ENCODE measurements at places on chromosomes 16 and 17.

DNA sequence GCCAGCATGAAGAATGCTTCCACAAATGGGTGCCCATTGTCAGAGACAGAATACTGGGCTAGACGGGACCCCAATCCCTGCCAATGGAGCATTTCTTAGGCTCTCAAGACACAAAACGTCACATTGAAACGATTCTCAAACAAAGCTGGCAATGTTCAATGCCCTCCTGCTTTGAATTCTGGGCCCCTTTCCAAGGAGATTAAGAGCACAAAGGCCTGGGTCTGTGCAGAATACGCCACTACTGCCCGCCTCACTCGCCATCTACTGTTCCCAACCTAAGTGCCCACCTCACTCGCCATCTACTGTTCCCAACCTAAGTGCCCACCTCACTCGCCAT lies 9.7 kb downstream of the CFAP20 start:
- DNase-seq = no peak

DNA sequence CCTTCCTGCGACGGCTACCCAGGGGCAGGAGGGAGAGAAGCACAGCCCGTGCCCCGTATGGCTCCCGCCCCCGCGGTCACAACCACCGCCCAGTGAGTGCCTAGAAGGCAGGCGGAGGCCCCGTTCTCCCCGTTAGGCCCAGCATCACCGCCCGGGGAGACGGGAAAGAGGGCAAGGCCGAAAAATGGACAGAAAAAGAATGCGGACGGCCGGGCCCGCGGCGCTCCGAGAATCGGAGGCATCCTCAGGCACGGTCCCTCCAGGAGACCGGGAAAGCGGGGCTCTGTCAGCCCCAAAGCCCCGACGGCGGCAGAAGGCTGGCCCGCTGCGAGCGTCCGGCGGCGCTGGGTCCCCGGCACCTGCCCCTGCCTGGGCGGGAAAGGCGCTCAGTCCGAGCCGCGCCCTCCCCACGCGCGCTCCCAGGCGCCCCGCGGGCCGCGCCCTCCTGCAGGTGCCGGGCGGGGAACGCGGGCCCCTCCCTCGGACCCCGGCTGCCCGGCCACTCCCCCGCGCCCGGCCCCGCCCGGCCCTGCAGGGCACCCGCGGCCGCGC lies 407 bp downstream of the MCRIP1 start:
- DNase-seq = no peak

GRCh38 chr17:71114911-71115668 lies 945.8 kb downstream of the KCNJ2 start:
- no peak for DNase-seq

- DNase-seq = no peak
Observed at GRCh38 chr17:38960402-38960801, 6.8 kb downstream of the FBXO47 start.

GRCh38 chr17:77620282-77620681 lies 338.2 kb upstream of the TNRC6C start:
- no peak for DNase-seq

DNA sequence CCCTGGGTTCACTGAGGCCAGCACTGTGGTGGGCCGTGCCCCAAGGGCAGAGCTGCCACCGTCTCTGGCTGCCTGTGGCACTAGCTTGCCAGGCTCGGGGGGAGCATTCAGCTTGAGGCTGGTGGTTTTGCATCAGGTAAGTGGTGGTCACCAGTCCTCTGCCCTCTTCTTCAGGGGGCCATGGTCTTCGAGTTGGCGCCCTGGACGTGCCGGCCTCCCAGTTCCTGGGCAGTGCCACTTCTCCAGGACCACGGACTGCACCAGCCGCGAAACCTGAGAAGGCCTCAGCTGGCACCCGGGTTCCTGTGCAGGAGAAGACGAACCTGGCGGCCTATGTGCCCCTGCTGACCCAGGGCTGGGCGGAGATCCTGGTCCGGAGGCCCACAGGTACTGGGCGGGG lies 32.2 kb downstream of the TSC2 start:
- no peak for DNase-seq

DNA sequence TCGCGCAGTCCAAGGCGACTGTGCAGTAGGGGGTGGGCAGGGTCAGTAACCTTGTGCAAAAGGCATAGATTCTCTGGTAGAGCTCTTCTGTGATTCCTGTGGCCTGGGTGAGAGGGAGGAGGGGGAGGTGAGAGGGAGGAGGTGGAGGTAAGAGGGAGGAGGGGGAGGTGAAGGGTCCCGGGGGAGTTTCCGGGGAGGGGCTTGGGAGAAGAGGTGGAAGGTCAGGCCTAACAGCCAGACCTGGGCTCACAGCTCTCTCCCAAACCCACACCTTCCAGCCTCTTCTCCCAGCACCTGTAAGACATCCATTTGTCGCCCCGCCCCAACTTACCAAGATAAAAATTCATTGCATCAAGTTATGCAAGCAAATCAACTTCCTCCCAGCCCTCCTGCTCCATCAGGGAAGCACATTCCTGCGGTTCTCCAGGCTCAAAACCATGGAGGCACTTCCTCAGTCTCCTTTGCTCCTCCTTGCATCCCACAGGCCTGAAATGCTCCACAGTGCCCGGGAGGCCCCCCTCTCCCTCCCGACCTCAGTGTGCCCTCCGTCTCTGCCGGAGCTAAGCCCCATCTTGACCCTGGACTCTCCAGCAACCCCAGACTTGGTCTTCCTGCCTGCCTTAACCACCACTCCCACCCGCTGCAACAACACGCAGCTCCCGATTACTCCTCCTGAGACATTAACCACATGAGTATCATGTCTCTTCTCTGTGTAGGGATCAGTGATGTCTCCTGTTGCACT lies 30.5 kb downstream of the PIK3R6 start:
- DNase-seq = no peak

DNA sequence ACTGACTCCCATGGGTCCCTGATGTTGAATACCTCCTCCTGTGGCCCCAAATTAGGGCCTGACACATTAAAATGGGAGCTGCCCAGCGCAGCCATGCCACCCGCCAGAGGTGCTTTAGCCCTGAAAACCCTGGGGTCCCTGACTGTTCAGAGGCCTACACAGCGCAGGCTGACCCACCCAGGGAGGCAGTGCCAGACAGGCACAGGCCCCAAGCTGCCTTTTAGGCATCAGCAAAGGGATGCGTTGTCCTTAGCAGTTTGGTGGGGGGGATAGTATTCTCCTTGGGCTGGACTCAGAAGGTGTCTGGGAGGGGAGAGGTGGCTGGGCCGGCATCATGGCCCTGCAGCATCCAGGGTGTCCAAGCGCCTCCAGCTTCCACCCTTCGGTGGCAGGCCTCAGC lies 1.4 kb downstream of the RAPGEFL1 start:
- no peak for DNase-seq

GRCh38 chr17:13415871-13416416 lies 185.8 kb downstream of the HS3ST3A1 start:
- DNase-seq = no peak

DNA sequence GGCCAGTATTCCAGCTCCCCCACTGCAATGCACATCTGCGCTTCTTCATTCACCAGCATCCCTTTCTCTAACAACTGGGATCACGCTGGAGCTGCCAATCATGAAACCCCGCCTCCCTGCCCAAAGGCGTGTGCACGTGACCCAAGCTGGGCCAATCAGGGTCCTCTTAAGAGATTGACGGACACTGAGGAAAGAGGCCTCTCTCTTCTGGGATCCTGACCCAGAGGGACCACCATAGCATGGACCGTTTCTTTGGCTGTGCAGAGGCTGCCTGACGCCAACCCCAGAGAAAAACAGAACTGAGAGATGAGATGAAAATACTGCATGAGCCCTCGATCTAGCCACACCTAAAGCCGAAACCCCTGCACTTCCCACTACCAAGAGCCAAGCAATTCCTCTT lies 32.0 kb downstream of the COTL1 start:
- DNase-seq = peak; percentile 59

DNA sequence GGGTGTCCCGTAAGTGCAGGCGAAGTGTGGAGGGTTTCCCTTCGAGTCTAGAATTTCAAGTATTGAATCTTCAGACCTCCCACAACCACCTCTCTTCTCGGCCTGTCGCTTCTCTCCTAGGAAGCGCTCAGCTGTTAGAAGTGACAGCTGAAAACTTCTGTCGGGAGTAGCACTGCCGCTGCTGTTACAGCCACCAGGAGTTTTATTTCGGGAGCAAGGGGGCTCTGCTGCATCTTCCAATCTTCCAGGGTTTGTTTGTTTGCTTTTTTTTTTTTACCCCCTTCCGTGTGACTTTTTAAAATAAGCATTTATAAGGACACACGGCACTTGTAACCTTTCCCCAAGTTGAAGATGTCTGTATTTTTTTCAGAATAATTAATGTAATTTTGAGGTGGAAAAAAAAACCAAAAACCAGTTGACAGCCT lies 767 bp downstream of the RPS6KB1 start:
- DNase-seq = no peak

GRCh38 chr17:73293480-73293911 lies 18.3 kb downstream of the CDC42EP4 start:
- DNase-seq = no peak

GRCh38 chr16:86727632-86728031 lies 149.3 kb downstream of the FOXL1 start:
- no peak for DNase-seq

- no peak for DNase-seq
Observed at GRCh38 chr16:58413359-58413758, 21.1 kb downstream of the GINS3 start.

DNA sequence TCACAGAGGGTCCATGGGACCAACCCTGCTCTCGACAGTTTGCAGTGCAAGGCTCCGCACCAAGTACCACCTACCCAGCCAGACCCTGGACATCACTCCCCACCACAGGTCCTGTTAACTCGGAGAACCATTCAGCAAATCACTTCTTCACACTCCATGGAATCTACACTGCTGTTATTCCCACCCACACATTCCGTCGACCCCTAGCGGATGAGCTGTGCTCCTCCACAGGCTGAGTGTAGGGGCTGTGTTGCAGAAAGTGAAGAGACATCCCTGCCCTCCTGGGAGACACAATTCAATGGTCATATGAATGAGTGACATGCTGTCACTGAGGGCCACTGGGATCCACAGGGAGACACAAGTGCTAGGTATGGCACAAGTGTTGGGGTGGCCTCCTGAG lies 27.5 kb downstream of the MPG start:
- DNase-seq = no peak

DNA sequence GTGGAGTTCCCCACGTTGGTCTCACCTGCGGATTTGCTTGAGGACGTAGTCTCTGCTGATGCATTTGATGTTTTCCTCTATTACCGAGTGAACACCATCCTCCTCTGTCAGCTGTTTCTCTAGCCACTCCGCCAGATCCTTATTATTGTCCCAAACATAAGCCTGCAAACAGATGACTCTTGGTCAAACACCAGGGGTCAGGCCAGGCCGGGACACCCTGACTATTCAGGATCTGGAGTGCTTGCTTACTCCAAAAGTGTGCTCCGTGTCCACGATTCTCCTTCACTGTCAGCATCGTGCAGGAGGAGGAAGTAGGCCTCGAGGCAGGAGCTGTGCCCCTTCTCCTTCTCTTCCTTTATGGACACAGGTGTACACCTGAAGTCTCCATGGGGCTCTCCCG lies 140.2 kb downstream of the AATF start:
- no peak for DNase-seq

GRCh38 chr16:3698941-3699340 lies 18.4 kb downstream of the TRAP1 start:
- DNase-seq = no peak

GRCh38 chr16:69077251-69077650 lies 28.2 kb upstream of the HAS3 start:
- no peak for DNase-seq

DNA sequence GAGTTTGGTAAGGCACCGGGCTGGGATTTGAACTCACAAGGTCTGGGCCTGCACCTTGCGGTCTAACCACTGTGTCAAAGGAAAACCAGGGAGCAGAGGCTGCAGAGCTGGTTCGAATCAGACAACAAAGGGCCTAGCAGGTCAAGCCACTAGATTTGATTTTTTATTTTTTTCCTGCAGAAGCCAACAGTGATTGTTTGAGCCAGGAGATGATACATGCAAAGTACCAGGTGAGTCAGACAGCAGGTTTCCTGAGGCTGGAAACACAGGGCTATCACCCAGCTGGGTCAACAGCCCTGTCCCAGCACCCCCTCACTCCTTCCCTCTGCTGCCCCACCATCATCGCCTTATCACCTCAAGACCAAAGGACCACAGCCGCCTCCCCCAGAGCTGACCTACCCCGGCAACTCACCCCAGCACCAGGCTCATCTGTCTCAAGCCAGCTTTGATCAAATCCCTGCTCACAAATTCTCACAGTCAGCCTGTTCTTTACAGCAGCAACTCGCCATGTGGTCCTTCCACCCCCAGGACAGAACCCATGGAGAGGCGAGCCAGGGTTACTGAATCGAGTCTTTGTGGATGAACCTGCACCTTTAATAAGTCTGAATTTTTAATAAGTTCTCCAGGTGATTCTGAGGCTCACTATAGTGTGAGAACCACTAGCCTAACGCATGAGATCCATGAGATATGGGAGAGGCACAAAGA lies 13.0 kb upstream of the KRT19 start:
- DNase-seq = no peak

- no peak for DNase-seq
Observed at GRCh38 chr17:61444831-61445230, 7.4 kb upstream of the TBX4 start.

DNA sequence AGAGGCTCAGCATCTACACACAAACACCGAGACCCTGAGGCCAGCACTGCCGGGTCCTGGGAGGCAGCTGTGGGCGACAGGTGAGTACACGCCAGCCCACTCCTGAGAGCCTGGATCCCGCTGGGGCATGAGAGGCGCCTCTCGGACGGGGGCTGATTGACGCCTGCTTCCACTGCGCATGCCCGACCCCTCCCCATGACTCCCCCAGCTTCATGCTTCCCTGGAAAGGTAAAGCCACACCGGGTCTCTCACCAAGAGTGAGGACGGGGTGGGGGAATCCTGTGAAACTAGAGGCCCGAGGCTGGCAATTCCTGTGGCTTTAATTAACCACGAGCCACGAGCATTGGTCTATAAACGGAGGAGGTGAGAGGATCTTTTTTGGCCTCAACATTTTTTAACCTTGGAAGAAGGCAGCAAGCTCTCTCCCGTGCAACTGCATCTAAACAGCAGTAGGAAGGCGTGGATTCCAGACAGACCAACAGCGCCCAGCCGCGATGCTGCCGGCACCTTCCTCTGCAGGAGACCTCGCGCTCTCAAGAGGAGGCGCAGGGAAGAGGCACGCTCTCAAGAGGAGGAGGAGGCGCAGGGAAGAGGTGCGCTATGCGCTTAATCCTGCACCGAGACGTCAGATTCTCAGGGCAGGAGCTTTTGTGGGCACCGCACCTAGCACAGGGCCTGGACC lies 71.8 kb upstream of the METRNL start:
- DNase-seq = no peak

DNA sequence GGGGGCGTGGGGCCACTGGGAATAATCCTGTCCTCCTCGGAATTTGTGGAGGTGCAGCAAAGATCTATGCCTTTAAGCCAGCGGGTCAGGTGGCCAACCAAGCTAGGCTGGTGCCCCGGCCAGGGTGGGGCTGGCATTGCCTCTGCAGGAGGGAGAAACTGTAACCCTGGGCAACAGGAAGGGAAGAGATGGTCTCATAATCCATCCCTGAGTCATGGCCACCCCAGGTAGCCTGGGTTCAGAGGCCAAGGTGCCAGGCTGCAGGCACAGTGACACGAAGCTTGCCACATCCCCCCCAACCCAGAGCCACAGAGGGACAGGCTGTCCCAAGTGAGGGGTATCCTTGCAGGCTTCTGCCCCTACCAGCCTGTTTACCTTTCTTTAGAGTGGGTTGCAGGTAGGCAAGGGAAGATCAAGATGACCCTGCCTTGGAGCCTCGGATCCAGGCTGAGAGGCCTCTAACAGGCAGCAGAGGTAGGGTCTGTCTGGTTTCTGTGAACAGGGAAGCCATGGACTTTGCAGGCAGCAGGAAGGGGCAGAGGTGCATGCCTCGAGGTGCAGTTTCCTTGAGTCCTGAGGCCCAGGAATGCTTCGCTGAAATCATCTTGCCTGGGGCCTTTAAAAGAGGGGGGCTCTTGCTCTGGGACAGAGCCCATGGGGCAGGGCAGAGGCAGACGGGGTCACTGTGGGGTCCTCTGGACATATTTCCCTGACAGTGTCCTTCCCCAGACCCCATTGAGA lies 4.0 kb downstream of the LASP1 start:
- DNase-seq = no peak

Measured in NCI-H2227 treated with DMSO at 0.1 percent for 48 hours (cell line).